ENCODE measurements at places on chromosomes 5 and 9.

DNA sequence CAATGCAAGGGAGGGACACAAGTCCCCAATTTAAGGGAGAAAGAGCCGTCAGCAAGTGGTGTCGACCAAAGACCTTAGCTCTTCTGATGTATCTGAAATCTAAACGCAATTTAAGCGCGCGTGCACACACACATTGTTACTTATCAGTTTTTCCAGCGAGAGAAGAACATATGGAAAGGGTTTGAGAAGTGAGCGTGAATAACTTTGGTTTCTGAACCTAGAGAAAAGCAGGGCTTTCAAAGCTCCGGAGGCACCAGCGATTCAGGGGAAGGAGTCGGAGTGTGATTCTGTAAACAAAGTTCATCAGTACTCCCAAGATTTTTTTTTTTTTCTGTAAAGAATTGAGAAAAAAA lies 191.8 kb downstream of the MEF2C start:
- no peak for DNase-seq

DNA sequence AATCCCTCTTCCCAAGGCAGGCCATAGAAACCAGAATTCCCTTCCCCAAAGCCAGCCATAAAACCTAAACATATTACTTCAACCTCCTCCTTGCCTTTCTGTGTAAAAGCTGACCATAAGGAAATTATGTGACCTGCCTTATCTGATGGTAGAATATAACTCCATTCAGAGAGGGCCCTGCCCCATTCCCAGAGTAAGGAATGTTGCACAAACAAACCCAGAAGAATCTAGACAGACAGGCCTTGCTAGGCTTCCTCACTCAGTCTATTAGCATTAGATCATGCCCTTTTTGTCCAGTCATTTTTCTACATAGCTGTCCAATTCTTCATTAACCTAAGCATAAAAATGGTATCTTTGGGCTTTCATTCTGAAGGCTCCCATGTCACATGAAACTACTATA lies 17.8 kb upstream of the IFNB1 start:
- DNase-seq: no peak

GRCh38 chr5:141663506-141663905 lies 12.3 kb upstream of the FCHSD1 start:
- no peak for DNase-seq

- no peak for DNase-seq
Measured at GRCh38 chr9:100308965-100309564, 43.7 kb downstream of the TEX10 start.

DNA sequence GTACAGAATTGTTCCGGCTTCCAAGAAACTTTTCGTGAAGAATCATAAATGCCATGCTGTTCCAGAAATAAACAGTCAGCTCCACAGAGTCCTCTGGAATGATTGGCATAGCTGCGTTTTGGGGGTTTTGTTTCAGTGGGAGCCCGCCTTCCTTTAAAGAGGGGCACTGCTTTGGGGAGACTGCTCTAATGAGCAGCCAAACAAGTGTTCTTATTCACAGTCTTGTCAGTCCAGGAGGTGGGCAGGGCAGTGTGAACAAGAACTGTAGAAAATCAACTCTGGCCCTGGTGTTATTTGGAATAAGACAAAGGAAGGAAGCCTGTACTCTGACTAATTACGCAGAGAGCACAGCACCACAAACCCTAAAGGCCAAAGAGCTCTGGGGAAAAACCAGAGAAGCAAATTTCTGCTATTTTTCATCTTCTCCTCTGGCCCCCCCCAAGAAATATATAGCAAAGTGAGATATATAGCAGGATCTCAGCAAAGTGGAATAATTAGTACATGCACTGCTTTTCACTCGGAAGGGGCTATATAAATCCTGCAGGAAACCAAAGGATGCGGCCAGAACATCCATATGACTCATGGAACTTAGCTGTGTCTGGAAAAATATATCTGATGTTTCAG lies 92.9 kb downstream of the GLDC start:
- DNase-seq: no peak

- no peak for DNase-seq
Measured at GRCh38 chr9:128493424-128493823, 11.1 kb upstream of the GLE1 start.

DNA sequence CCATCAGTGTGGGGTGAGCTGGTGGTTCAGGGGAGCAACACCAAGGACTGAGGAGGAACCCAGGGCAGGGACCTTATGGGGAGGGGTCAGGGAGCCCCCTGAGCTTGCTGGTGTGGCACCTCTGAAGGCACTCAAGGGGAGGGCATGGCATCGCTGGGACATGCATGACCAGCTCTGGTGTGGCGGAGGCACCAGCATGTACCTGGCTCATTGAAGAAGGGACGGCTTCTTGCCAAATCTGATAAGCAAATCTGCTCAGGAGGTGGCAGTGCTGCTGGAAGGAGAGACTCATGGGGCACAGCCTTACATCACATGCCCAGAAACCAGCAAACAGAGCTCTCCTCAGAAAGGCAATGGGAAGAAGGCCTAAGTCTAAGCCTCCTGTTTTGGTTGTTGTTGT lies 421.8 kb downstream of the SEMA5A start:
- no peak for DNase-seq

DNA sequence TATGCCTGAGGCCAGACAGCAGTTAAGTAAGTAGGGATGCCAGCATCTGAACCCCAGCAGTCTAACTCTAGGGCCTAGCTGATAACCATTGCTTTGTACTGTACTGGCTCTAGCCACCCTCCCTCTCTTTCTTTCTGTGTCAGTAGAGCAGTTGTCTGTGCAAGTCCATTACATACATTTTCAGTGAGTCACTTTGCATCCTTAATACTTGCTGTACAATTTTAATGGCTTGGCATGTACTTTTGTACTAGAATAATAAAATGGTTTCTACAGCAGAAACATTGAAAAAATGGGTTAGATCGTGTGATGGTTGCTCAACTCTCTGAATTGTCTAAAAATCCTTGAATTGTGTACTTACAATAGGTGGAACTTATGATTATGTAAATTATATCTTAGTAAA lies 1.5 kb upstream of the TTC39B start:
- DNase-seq: no peak

DNA sequence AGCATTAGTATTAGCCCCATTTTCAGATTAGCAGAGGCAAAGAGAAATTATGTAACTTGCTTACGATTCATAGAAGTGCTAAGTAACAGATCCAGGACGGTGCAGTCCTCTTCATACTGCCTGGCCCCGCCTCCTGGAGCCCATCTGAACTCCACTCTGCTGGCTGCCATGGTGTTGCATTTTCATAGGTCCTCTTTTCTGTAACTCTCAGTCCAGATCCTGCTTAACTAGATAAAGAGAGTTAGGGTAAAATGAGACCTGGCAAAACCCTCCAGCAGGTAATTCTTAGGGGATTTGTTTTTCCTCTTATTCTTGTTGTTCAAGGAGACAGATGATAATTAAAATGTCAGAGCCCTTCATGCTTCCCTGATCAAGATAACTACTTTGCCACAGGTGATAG lies 135.1 kb upstream of the EFNA5 start:
- no peak for DNase-seq

DNA sequence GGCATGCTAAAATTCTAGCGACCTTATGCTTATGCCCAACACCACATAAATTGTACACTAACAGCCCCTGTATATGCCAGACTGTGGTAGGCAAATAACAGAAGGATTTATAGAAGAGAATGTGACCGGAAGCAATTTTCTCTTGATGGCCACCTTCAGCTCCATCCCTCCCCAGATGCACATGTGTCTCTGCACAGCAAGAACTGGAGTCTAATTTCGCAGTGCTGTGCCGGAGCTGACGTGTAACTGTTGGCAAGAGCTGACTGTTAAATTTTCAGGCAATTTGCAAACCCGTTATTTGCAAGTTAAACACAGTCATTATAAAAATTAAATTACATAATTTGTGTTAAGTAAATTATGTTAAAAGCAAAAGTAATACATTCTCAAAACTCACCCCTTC lies 48.4 kb downstream of the PCA3 start:
- DNase-seq: no peak

- no peak for DNase-seq
Measured at GRCh38 chr5:32109236-32109635, 64.9 kb downstream of the GOLPH3 start.

GRCh38 chr9:88808019-88808656 lies 183.1 kb upstream of the S1PR3 start:
- DNase-seq: no peak

DNA sequence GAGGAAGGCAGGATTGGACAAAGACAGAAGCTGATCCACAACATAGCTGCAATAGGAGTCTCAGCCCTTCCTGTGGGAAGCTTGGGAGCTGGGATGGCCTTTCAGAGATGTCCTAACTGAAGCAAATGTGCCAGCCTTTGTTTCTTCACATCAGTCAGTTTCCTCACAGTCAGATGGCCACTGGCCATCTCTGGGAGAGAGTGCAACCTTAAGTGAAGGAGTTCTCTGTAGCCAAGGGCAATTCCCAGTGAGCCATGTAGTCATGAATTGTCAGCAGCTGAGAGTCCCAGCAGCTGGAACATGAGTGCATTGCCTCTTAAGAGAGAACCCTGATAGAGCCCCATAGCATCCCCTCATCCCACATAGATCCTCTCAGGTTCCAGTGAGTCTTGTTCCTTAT lies 89.1 kb upstream of the LIFR start:
- no peak for DNase-seq

GRCh38 chr9:37236822-37237221 lies 116.4 kb downstream of the ZCCHC7 start:
- no peak for DNase-seq

DNA sequence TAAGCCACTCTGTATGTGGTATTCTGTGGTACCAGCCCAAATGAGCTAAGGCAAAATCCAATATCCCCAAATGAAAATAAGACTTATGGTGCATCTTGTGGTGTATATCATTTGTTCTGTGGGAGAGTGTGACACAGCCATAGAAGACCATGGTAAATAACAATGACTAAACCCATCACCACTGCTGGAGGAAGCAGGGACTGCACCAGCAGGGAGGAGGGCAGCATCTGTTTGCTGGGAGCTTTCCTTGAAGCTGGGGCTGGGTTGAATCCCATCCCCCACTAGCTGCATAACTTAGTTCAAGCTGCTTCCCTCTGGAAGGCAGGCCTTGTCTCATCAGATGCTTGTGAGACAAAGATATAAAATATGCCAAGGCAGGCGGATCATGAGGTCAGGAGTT lies 14.2 kb downstream of the GADD45G start:
- DNase-seq: no peak

DNA sequence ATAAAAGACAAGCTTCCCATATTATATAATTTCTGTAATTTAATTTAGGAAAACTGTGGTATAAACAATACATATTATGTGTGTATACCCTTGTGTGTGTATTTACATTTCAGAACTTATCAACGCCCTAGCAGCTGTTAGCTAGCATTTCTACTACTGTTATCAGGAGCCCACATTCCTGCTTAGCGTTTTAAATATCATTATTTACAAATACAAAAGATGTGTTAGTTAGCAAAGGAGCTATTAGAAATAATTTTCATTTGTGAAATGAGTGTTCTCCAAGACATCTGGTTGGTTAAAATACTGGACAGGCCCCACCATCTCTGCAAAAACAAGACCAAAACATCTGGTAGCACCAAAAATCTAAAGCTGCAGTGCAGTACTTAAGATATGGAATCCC lies 48.0 kb downstream of the EPB41L4A start:
- DNase-seq: no peak

DNA sequence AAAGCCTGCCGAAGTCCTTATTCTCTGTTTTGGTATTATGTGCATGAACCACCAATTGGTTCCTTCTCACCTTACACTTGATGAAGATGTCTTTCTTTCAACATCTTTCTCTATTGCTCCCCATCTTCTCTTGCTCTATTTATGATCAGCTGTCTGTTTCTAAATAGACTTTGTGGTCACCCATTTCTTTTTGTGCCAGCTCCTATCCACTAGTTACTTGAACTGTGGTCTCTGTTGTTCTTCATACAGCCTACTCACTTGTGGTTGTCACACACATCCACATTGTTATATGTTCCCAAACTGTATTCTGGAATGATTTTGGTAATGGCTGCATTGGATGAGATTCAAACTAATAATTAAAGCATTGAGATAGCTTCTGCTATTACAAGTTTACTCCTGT lies 11.4 kb downstream of the VCAN start:
- no peak for DNase-seq

- DNase-seq: no peak
Measured at GRCh38 chr5:102481054-102481715, 17.6 kb downstream of the SLCO6A1 start.

- no peak for DNase-seq
Measured at GRCh38 chr9:70805949-70806348, 315.5 kb downstream of the TRPM3 start.

GRCh38 chr5:68500813-68501212 lies 285.3 kb downstream of the PIK3R1 start:
- DNase-seq: no peak

DNA sequence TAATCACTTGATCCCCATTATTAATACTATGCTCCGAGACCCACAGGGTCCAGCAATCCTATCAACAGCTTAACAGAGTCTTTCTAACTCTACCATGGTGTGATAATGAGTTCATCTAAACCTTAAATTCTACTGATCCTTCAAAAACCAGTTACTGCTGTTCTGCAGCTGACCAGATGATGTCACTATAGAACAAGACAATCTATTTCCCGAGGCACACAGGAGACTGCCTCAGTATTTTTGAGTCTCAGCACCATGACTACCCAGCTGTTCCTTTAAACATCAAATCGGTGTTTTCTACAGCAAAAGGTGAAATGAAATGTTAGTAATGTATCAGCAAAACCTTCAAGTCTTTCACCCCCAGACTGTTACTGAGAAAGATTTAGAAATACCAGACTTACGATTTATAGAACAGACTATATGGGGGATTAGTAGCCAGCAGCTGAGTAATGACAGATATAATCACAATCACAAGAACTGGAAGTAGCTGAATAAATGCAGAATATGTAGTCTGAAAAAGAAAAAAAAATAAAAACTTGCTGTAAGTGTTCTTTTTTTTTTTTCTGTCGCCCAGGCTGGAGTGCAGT lies 16.9 kb downstream of the DNAJC18 start:
- peak; percentile 55 for DNase-seq

GRCh38 chr9:90569511-90569910 lies 73.1 kb downstream of the DIRAS2 start:
- no peak for DNase-seq

DNA sequence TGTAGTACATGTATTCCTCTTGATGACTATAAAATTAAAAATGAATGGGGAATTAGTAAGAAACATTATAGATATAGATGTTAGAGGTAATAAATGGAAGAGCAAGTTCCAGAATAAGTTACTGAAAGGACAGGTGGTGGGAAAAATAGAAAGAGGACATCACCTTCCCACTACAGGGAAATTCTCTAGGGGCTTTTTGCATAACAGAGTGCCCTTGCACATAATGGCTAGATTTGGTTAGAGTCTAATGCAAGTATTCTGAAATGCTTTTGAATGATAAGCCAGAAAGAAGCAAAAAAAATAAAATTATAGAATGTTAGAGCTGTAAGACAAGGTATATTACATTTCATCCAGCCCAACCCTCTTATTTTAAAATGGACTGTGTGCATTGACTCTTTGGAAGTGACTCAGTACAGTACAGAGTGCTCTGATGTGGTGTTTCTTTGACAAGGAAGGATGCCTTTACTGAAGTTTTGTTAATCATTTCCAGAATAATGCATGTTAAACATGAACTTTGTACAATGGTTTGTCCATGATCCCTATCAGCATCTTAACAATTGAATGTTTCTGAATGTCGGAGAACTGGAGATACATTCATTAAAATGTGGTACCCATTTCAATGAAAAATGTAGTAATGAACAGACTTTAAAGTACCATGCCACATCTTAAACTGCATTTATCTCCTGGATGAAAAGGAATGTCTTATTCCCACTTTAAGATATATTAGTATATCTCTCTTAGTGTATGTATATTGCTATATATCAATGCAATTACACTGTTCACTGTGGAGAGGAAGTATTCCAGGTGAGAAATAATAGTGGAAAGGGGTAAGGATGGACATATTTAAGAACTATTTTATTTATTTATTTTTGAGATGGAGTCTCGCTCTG lies 391.1 kb downstream of the ADGRV1 start:
- DNase-seq: no peak

All from activated naive CD8-positive, alpha-beta T cell treated with anti-CD3 and anti-CD28 coated beads, Interleukin-2, amount 50 U/mL, for 24 hours (primary cell).